SK-N-MC (cell line): ENCODE measurements at places on chromosomes 7 and 10.

GRCh38 chr10:88979153-88979562 lies 11.4 kb upstream of the FAS start:
- no peak for DNase-seq

DNA sequence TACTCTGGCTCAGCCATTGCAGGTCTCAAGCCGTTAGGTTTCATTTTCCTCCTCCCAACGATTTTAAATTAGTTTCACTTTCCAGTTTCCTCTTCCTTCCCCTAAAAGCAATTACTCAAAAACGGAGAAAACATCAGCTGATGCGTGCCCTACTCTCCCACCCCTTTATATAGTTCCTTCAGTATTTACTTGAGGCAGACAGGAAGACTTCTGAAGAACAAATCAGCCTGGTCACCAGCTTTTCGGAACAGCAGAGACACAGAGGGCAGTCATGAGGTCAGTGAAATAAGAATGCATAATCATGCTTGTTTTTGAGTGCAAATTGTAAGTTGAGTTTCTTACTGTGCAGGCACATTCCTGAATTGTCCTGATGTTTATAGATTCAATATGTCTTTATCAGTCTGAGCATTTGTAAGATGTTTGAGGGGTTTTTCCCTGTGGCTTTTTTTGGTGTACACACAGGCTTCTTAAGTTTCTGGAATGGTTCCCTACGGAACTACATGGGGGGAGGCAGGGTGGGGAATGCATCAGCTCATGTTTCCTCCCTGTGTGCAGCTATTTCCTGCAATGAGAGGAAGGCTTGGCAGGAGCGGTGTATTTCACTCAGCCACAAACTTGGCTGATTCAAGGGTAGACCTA lies at the start of gene IFIT3:
TSS of gene IFIT3 (plus strand) at position 195 of the 639 bp plus-strand sequence. CDS start at position 272, 77 bp downstream.
- DNase-seq: no peak

GRCh38 chr7:101410743-101411507 lies 48.2 kb downstream of the COL26A1 start:
- DNase-seq: no peak

- no peak for DNase-seq
These were observed 85.4 kb downstream of the ATXN7L1 start for GRCh38 chr7:105790996-105791395.

GRCh38 chr7:24637021-24637420 lies 63.8 kb downstream of the PALS2 start:
- no peak for DNase-seq
